ENCODE measurements at places on chromosomes 1 and 21. TPM values are rescaled to one million over a fixed set of nuclear protein-coding genes. Genes with fewer than 3 reads are reported as not detected.

GRCh38 chr1:92085727-92086126 is 5.6 kb downstream of the BTBD8 start:
- H3K4me1 ChIP-seq = no peaks in the 10 kb centered on the region
- H3K36me3 ChIP-seq = peaks cover 2% of the 10 kb centered on the region
- no peaks in the 10 kb centered on the region for H3K27me3 ChIP-seq
- DNase-seq = no peak
- H3K4me3 ChIP-seq = no peak overlapping the region

DNA sequence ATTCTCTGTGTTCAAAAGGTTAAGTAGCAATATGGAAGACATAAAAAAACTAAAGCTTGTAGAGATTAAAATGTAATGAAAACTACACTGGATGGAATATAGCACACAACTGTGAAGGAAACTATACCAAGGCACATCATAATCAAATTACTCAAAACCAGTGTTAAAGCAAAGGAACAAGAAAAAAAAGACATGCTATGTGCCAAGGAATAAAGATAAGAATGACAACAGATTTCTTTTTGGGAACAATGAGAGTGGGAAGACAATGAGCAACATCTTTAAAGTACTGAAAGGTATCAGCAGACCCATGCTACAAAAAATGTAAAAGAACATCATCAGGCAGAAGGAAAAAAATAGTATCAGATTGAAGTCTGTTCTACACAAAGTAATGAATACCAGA is 157.8 kb downstream of the VPS13D start:
- H3K4me3 ChIP-seq = no peak overlapping the region
- peaks cover 30% of the 10 kb centered on the region for H3K36me3 ChIP-seq
- H3K27ac ChIP-seq = peak overlapping the region; percentile 56
- no peaks in the 10 kb centered on the region for H3K27me3 ChIP-seq
- H3K4me1 ChIP-seq = peaks cover 42% of the 10 kb centered on the region
- DNase-seq = no peak

Gene EXO1
- total RNA-seq = 19.9 TPM

- no peaks in the 10 kb centered on the region for H3K36me3 ChIP-seq
- H3K4me1 ChIP-seq = no peaks in the 10 kb centered on the region
- no peak overlapping the region for H3K27ac ChIP-seq
- no peak overlapping the region for H3K4me3 ChIP-seq
- no peak for DNase-seq
These were observed 66.1 kb downstream of the TENT5C start for GRCh38 chr1:117671781-117672501.

- H3K27ac ChIP-seq = no peak overlapping the region
- H3K27me3 ChIP-seq = no peaks in the 10 kb centered on the region
- no peaks in the 10 kb centered on the region for H3K4me1 ChIP-seq
- H3K4me3 ChIP-seq = no peak overlapping the region
- H3K36me3 ChIP-seq = no peaks in the 10 kb centered on the region
These were observed 110.4 kb downstream of the SYT2 start for GRCh38 chr1:202599669-202600431.

GRCh38 chr1:1614204-1614953 is 921 bp upstream of the MIB2 start:
- DNase-seq = no peak
- H3K4me1 ChIP-seq = peaks cover 16% of the 10 kb centered on the region
- peaks cover 13% of the 10 kb centered on the region for H3K27me3 ChIP-seq
- peak overlapping the region; percentile 81 for H3K27ac ChIP-seq
- H3K4me3 ChIP-seq = peak overlapping the region; percentile 87
